ENCODE measurements at places on chromosomes 6 and 20.

DNA sequence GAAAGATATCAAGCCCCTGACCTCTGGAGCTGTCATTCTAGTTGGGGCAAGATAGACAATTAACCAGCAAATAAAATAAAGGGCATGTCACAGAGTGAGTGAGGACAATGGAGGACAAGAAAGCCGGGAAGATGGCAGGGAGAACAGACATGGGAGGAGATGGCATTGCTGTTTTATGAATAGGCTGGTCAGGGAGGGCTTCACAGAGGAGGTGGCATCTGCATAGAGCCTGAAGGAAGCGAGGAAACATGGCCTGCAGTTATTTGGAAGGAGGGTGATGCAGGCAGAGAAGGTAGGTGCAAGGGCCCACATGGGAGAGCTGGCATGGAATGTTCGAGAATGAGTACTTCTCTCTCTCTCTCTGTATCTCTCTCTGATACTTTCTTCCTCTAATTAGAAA lies 63.7 kb downstream of the EFCAB8 start:
- DNase-seq = no peak

- peak; percentile 98 for DNase-seq
Observed at GRCh38 chr6:168007592-168008338, 10.3 kb downstream of the KIF25 start.

DNA sequence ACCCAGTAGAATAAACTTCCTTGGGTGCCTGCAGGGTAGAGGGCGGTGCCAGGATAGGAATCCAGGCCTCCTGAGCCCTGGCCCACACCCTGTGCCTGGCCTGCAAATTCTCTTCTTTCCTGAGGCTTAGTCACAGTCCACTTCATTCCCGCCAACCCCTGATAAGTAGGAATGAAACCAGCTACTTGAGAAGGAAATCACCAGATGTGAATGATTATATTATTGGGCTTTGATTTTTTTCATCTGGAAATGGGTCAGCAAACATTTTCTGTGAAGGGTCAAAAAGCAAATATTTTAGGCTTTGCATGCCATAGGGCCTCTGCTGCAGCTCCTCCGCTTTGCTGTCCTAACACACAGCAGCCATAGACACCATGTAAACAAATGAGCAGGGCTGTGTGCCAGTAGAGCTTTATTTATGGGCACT lies 50.2 kb downstream of the STK35 start:
- peak; percentile 61 for DNase-seq

DNA sequence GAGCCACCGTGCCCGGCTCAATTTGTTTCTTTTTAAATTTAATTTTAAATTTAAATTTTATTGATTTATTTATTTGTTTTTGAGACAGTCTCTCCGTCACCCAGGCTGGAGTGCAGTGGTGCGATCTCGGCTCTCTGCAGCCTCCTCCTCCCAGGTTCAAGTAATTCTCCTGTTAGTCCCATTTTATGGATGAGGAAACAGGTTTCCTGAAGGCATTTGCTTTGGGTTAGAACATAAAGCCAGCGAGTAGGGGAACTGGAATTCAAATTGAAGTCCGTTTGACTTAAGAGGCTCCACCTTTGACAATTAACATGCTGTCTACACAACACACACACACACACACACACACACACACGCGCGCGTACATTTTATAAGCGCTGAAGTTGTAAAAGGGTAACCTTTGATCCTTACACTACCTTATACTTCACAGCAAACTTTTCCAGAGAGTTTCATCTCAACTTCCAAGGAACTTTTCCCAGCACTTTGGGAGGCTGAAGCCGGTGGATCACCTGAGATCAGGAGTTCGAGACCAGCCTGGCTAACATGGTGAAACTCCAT lies 232.0 kb downstream of the BCAS1 start:
- DNase-seq = no peak

GRCh38 chr6:153804755-153805330 lies 234.2 kb upstream of the OPRM1 start:
- no peak for DNase-seq

- DNase-seq = no peak
Observed at GRCh38 chr20:47778398-47779354, 6.6 kb downstream of the SULF2 start.

GRCh38 chr6:151215999-151216398 lies 23.8 kb upstream of the AKAP12 start:
- no peak for DNase-seq

DNA sequence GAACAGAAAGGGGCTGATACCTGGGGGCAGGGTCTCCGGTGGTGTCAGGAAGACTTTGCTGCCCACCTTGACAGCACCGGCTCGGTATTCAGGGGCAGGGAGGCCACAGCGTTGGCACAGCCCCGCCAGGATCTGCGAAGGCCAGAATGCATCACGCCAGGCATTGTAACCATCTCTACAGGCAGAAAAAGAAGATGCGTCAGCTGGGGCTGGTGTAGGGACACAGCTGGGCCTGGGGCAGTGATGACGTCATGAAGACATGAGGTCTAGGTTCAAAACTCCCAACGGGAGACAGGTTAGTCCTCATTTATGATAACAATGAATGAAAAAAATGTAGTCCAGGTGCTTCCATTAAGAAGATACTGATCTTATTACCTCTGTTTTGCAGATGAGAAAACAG lies 22.0 kb downstream of the ERGIC3 start:
- no peak for DNase-seq

GRCh38 chr6:84057908-84058307 lies 24.3 kb downstream of the MRAP2 start:
- no peak for DNase-seq

DNA sequence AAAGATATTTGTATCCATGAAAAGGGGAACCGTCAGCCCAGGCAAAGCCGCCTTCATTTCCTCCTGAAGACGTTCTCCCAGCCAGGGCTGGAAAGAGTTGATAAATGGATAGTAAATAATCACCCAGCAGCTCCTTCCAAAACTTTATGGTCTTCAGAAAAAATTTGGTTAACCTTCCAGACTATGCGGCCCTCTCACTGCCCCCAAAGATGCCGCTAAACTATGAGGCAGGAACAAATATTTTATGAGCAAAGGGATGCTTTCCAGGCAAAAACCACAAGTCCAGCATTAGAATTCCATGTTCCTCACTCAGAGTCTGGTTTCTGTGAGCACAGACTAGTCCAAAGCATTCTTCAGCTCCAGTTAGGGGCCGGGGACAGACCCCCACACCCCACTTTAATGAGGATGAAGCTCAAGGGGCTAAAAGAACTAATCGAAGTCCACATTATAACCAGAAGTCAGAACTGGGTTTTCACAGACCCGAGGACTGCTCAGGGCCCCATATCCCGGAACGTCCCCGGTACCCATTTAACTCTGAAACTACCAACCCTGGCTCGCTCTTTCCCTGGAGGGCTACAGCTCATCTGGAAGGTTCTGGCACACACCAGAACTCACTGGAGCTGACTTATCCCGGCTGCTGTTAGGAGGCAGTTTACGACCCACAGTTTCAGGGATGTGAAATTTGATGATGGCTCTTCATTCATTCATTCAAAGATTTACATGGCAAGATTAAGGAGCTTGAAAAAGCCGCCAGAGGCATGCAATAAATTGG lies 29.4 kb downstream of the BMP7 start:
- no peak for DNase-seq

GRCh38 chr20:22810626-22811569 lies 224.2 kb upstream of the SSTR4 start:
- DNase-seq = no peak

DNA sequence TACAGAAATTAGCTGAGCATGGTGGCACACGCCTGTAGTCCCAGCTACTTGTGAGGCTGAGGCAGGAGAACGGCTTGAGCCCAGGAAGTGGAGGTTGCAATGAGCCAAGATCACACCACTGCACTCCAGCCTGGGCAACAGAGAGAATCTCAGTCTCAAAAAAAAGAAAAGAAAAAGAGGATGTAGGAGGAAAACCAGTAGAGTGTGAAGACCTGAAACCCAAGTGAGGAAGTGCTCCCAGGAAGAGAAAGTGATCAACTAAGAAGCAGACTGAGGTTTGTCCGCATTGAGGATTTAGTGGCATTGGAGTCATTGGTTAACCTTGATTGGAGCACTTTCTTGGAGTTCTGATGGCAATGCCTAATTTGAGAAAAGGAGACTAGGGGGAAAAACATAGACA lies 20.6 kb upstream of the TASP1 start:
- DNase-seq = no peak

GRCh38 chr6:54282186-54282585 lies 26.1 kb upstream of the TINAG start:
- peak; percentile 40 for DNase-seq

DNA sequence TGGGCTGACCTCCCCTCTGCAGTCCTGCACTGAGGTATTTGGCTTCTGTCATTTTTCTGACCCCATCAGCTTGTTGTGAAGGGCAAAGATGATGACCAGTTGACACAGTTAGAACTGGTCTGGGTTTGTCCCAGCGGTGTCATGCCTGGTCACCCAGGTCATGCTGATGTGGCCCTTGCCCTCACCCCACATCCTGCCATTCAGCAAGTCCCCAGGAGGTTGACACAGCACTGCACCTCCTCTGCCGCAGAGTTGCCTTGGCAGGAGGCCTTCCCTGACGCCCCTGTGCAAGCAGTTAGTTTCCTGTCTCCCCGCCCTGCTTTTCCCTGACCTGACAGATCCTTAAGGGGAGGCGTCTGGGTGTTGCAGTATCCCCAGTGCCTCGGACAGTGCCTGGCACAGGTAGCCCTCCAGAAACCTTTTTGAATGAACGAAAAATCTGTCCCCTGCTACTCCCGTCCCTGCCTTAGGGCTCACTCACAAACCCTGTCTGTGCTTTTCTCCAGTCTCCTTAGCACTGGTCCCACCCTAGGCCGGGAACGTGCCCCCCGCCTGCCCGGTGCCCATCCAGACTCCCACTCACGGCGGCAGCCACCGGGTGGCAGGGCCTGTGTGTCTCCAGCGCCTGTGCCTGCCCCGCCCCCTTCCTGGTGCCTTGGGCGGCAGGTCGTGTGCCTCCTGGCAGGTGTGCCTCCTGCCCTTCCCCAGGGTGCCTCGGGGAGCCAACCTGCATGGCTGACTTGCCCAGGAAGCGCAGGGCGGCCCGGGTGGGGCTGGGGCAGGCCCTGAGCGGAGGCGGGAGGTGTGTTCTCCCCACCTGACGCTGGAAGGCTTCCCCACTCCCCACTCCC lies 146.3 kb upstream of the RNF24 start:
- no peak for DNase-seq

DNA sequence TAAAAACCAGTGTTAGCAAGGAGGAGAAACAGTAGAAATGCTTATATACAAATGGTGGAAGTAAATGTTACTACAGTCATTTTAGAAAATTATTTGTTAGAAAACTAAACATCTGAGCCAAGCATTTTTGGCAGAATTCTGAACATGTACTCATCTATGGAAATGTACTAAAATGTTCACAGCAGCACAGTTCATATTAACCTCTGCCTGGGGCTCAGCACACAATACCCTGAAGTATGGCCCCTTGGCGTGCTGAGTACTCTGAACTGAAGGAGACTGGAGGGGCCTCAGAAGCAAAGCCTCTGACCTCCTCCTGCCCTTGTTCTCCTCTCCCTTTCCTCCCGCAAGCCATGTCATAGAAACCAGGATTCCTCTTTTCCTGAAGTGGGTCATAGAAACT lies 66.2 kb upstream of the RALGAPA2 start:
- DNase-seq = no peak

GRCh38 chr6:55174211-55175026 lies at the start of gene HCRTR2:
Gene HCRTR2 (plus strand): TSS chr6:55174515. CDS start chr6:55174588, 73 bp downstream.
- no peak for DNase-seq

DNA sequence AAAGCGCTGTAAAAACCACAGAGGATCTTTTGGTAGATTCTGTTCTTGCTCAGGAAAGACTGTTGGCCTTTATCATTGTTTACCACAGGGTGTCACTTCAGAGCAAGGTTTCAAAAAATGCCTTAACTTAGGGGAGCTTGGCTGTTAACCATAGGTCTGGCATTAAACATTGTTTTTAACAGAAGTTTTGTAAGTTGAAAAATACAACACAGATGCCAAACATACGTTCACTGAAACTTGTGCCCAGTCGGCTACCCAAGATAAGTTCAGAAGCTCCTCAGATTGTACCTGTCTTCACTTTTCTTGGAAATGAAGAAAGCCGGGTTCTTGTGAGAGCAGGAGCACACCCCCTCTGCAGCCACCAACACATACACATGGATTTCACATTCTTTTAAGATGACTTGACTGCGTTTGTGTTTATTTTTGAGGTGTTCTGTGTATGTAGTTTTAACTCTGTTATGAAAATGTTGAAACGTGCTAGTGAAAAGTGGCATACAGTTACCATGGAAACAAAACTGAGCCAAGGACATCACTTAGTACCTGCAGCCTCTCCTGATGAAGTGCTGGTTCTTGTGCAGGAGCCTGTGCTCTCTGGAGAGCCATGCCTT lies 64.9 kb downstream of the SYCP2L start:
- DNase-seq = peak; percentile 52

DNA sequence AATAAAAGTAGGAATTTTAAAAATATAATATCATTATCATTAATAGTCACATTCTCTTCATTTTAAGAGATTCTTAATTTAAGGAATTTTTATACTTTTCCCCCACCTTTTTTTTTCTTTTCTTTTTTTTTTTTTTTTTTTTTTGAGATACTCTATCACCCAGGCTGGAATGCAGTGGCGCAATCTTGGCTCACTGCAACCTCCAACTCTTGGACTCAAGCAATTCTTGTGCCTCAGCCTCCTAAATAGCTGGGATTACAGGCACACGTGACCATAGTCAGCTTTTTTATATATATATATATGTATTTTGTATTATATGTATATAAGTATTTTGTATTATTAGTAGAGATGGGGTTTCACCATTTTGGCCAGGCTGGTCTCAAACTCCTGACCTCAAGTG lies 457.7 kb downstream of the CDKAL1 start:
- peak; percentile 24 for DNase-seq

DNA sequence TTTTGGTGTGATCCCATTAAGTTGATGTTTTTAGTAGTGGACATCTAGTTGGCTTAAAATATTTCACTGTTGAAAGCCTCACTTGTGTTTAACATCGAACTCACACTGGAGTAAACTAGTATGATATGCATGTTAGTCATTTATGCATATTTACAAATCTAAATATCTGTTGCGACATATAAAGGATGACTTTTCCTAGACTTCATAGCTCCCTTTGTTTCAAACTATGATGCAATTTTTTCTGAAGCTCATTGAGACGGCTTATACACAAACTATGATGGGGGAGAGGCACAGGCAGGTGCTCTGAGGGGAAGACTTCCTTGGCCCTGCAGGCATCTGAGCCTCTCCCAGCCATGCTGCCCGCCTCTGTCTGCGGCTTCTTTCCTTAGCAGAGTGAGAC lies 11.8 kb upstream of the FOXC1 start:
- DNase-seq = peak; percentile 66

DNA sequence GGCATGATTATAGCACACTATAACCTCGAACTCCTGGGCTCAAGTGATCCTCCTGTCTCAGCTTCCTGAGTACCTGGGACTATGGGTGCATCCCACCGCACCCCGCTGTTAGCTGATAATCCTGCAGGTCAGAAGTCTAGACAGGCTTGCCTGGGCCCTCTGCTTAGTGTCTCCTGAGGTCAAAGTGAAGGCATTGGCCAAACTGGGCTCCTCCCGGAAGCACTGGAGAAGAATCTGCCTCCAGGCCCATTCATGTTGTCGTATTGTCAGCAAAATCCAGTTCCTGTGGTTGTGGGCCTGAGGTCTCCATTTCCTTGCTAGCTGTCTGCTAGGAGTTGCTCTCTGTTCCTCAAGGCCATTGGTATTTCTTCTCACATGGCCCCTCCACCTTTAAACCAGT lies 6.3 kb upstream of the MROH8 start:
- no peak for DNase-seq

Data from NCI-H226 (cell line).